ENCODE measurements at places on chromosomes 1 and 21.

DNA sequence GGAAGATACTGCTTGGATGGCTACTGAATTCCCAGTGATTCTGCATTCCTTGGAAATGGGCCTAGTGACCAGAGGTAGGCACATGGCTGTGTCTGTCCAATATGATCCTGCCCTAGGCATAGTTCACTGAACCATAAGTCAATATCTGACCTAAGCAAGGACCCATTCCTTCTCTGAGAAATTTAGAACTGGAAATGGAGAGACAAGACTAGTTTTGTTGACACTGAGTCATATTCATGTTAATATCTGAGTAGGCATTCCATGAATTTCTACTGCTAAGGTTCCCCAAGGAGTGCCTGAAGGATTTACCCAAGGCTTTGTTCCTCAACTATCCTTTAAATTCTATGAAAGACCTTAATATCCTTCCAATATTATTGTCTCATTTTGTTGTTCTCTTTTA lies 329.8 kb upstream of the BEND5 start:
- no peaks in the 10 kb centered on the region for H3K4me1 ChIP-seq
- H3K27me3 ChIP-seq = no peaks in the 10 kb centered on the region
- no peak overlapping the region for H3K27ac ChIP-seq
- no peak for DNase-seq
- H3K36me3 ChIP-seq = no peaks in the 10 kb centered on the region
- H3K4me3 ChIP-seq = no peak overlapping the region

DNA sequence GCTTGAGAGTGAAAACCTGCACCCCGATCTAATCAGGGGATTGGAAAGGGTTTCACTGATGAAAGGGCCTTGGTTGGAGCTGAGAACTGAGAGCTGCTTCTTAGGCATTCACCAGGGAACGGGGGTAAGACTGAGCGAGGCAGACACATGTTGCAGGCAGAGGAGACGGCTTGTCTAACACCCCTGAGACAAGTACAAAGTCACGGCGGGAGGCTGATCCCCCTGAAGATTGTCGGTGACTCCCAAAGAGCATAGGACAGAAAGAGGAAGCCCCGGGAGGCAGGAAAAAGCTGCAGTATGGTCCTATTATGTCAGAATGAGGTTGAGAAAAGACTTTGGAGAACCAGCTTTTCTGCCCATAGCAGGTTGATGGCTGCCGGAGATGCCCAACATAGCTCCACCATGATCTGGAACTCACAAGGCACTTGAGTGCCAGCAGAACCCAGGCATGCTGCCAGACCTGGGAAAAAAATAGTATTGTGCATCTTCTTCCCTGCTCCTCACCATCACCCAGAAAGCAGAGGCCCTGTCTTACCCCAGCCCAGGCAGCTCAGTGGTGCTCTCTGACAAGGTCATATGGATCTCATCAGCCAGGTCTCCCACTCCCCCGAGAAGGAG lies 463.9 kb upstream of the PROX1 start:
- peak; percentile 60 for DNase-seq
- H3K4me1 ChIP-seq = peaks cover 5% of the 10 kb centered on the region
- no peak overlapping the region for H3K27ac ChIP-seq
- H3K36me3 ChIP-seq = no peaks in the 10 kb centered on the region
- H3K27me3 ChIP-seq = no peaks in the 10 kb centered on the region
- no peak overlapping the region for H3K4me3 ChIP-seq

- no peak overlapping the region for H3K27ac ChIP-seq
- H3K4me3 ChIP-seq = no peak overlapping the region
- no peaks in the 10 kb centered on the region for H3K36me3 ChIP-seq
- peak; percentile 98 for DNase-seq
Measured at GRCh38 chr1:218674280-218674773, 329.2 kb downstream of the TGFB2 start.

GRCh38 chr1:171805395-171806115 lies 24.1 kb downstream of the METTL13 start:
- no peak overlapping the region for H3K4me3 ChIP-seq
- DNase-seq = peak; percentile 81
- no peaks in the 10 kb centered on the region for H3K27me3 ChIP-seq
- H3K4me1 ChIP-seq = no peaks in the 10 kb centered on the region

DNA sequence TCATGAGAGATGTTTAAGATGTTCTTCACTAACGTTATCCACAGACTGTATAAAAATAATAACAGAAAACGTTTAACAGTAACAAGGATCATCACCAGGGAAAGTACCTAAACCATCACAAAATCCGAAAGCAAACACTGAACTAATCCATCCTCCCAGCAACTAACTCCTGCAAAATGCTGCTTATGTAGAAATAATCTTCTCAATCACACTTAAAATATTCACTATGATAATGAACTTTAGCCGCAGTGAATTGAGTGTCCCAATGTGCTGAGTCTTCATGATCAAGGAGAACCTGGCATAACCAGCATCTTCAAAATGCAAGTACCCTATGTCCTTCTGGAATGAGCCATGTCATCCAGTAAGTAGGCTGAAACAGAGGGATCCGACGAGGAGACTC lies 166.1 kb downstream of the LTN1 start:
- H3K27me3 ChIP-seq = no peaks in the 10 kb centered on the region
- no peaks in the 10 kb centered on the region for H3K36me3 ChIP-seq
- DNase-seq = no peak
- H3K4me3 ChIP-seq = no peak overlapping the region
- H3K4me1 ChIP-seq = no peaks in the 10 kb centered on the region

- H3K4me3 ChIP-seq = no peak overlapping the region
- no peaks in the 10 kb centered on the region for H3K27me3 ChIP-seq
- H3K27ac ChIP-seq = no peak overlapping the region
- no peaks in the 10 kb centered on the region for H3K36me3 ChIP-seq
Measured at GRCh38 chr1:232667094-232667777, 37.3 kb upstream of the SIPA1L2 start.

DNA sequence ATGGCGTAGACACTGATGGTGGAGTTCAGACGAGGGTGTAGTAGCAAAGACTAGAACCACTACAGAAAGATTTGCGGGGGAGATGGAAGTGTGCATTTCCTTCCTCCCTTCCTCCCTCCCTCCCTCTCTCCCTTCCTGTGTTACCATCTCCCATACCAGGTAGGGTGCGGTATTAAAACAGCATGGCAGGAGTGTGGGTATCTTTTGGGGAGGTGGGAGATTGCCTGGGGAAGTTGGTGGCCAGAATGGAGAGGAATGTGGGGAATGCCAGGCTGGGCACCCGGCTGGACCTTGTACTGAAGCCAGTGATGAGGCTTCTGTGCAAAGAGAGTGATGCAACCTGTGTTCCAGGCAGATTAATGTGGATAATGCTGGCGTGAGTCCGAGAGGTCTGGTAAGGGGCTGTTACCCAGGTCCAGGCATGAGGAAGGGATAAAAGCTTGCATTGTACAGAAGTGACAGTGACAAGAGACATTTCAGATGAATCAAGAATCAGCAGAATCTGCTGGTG lies 30.3 kb upstream of the PPP2R5A start:
- H3K4me3 ChIP-seq = no peak overlapping the region
- no peaks in the 10 kb centered on the region for H3K4me1 ChIP-seq
- DNase-seq = no peak
- H3K27ac ChIP-seq = no peak overlapping the region

DNA sequence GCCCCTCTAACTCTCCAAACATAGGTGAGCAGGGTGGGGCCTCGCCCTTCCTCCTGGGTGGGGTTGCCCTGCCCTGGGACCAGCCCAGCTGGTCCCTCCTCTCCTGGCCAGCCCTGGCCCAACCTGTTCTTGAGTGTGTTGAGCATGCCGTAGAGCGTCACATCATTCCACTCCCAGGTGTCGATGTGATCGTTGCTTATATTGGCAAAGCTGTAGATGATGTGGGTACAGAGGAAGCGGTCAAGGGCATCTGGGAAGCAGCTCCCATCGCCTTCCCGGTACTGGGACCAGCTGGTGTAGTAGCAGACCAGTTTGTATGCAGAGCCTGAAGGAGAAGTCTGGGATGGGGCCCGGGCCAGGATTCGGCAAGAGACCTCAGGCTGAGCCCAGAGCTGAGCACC lies 1.4 kb downstream of the CHI3L1 start:
- no peak for DNase-seq
- H3K27ac ChIP-seq = no peak overlapping the region
- H3K36me3 ChIP-seq = no peaks in the 10 kb centered on the region
- peaks cover 11% of the 10 kb centered on the region for H3K4me1 ChIP-seq

GRCh38 chr1:173097001-173097400 lies 46.3 kb upstream of the TNFSF18 start:
- no peak for DNase-seq
- no peaks in the 10 kb centered on the region for H3K27me3 ChIP-seq
- H3K4me1 ChIP-seq = no peaks in the 10 kb centered on the region
- H3K4me3 ChIP-seq = no peak overlapping the region
- H3K27ac ChIP-seq = no peak overlapping the region

- no peaks in the 10 kb centered on the region for H3K36me3 ChIP-seq
- no peak overlapping the region for H3K27ac ChIP-seq
- no peak for DNase-seq
Measured at GRCh38 chr1:207245124-207245523, 76.4 kb upstream of the CD55 start.

DNA sequence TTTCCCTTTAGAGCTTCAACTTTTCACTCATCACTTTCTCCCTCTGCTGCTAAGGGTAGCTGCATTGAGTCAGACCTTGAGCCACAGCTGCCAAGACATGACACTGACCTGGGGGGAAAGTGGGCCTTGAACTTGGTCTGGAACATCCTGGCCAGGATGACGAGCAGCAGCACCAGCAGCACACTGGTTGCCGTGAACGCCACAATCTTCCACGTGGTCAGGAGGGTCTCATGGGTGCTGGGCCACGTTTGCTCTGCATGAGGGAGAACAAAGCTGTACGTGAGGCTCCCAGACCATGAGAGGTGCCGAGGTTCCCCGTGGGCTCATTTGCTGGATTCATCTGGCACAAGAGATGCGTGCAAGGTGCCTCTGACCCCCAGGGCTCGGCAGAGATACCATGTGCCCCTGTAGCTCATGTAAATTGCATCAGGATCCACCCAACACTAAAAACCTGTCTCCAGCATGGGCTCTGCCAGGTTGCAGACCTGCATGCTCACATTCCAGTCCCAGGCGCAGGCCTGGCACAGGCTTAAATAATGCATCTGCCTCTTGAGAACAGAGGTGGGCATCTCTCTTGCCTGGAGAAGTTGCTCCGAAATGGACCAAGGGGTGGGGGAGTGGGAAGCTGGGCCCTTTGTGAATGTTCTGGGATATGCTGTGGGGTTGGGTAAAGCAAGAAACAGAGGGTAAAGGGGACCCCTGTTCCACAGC lies 84.6 kb upstream of the TLR5 start:
- no peaks in the 10 kb centered on the region for H3K36me3 ChIP-seq
- DNase-seq = no peak
- no peak overlapping the region for H3K27ac ChIP-seq
- H3K4me3 ChIP-seq = no peak overlapping the region
- H3K4me1 ChIP-seq = no peaks in the 10 kb centered on the region

DNA sequence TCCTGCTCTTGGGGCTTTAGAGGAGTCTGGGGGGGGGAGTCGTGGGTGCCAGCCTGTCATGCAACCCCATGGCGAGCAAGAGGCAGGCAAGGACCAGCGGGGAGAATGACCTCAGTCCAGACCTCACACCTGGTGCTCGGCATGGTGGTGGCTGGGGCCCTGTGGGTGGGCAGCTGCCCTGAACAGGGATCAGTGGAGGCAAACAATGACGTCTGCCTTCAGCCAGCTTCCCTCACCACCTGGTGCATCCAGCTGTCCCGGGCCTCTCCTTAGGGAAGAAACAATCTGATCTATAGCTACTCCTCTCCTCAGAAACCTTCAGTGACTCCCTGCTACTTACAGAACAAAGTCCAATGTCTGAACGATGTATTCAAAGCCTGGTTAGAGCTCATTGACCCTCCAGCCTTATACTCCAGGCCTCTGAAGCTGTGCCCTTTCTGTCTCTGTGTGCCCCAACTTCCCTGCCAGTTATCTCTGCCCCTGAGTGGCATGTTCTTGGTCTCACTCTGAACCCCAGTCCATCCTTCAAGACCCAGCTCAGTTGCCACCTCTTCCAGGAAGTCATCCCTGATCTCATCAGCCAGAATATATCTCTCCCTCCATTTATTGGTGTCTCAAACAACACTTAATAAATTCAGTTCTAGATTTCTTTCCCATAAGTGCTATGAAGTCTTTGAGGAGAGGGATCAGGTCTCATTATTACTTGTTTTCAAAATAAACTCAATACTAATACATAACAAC lies 6.6 kb downstream of the PADI2 start:
- no peaks in the 10 kb centered on the region for H3K4me1 ChIP-seq
- H3K4me3 ChIP-seq = no peak overlapping the region
- H3K36me3 ChIP-seq = no peaks in the 10 kb centered on the region

GRCh38 chr1:81158592-81158991 lies 642.1 kb upstream of the ADGRL2 start:
- no peaks in the 10 kb centered on the region for H3K4me1 ChIP-seq
- no peaks in the 10 kb centered on the region for H3K36me3 ChIP-seq
- peak; percentile 11 for DNase-seq

- DNase-seq = no peak
- no peaks in the 10 kb centered on the region for H3K27me3 ChIP-seq
- H3K4me3 ChIP-seq = no peak overlapping the region
Measured at GRCh38 chr21:28298251-28298672, 694.4 kb downstream of the LTN1 start.

DNA sequence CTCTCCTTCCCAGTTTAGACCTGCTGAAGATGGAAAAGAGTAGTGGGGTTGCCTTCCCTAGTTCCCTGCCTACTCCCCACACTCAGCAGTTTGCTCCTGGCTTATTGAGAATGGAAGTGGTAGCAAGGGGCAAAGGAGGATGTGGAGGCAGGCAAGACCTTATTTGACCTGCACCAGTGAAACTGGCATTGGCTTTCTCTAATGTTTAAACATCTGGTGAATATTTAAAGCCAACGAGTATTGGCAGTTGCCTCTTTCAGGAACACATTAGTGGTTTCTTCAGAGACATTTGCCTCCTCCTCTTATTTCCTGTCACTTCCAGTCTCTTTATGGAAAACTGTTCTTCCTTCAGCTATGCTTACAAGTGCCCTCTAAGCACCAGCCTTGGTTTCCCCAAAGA lies 62.4 kb upstream of the VAV3 start:
- H3K36me3 ChIP-seq = no peaks in the 10 kb centered on the region
- DNase-seq = no peak
- H3K4me1 ChIP-seq = no peaks in the 10 kb centered on the region
- H3K27ac ChIP-seq = no peak overlapping the region
- H3K27me3 ChIP-seq = no peaks in the 10 kb centered on the region

GRCh38 chr1:76190749-76191424 lies 116.3 kb downstream of the ST6GALNAC3 start:
- no peaks in the 10 kb centered on the region for H3K27me3 ChIP-seq
- no peak for DNase-seq
- no peaks in the 10 kb centered on the region for H3K36me3 ChIP-seq
- H3K27ac ChIP-seq = no peak overlapping the region
- H3K4me1 ChIP-seq = no peaks in the 10 kb centered on the region
- H3K4me3 ChIP-seq = no peak overlapping the region

DNA sequence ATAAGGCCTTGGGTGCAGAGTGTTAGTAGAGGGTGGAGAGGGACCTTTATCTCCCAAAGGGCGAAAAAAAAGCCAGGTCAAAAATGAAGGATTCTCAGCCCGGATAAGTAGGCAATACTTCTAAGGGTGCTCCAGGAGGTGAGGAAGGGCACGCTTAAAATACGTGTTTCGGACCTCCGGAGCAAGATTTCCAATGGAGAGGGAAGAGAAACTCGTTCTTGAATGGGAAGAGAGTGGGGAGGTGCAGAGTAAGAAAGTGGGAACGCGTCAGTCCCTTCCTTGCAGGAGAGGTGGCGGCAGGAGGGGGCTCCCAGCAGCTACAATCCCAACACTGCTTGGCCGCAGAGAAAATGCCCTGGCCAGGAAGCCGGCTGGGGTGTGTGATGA lies 581 bp downstream of the EFCAB14 start:
- H3K27me3 ChIP-seq = no peaks in the 10 kb centered on the region
- H3K4me3 ChIP-seq = peak overlapping the region; percentile 78
- DNase-seq = peak; percentile 33
- H3K27ac ChIP-seq = peak overlapping the region; percentile 58
- peaks cover 9% of the 10 kb centered on the region for H3K4me1 ChIP-seq

Measured in mesendoderm (in vitro differentiated cells).